ENCODE measurements at places on chromosomes 2 and 18. TPM values are rescaled to one million over a fixed set of nuclear protein-coding genes. Genes with fewer than 3 reads are reported as not detected.
A peak's percentile ranks its signal among the peaks of the same experiment; 100 is the strongest.

DNA sequence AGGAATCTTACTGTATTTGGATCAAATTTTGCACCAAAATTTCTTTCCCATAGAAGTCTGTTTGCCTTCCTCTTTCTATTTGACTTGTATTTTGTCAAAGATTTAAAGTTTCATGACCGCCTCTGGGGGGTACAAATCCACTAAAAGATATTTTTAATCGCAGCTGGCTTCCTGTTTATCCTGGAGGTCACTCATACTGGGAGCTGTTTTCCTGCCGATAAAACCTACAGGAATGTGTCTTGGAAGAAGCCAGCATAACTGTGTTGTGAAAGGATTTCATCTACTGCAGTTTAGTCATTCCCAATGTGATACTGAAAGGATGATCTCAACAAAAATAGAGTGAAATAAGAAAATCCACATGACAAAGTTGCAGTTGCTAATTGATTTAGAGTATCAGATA, 184.0 kb downstream of the RIT2 start:
- DNase-seq: peak; percentile 38

DNA sequence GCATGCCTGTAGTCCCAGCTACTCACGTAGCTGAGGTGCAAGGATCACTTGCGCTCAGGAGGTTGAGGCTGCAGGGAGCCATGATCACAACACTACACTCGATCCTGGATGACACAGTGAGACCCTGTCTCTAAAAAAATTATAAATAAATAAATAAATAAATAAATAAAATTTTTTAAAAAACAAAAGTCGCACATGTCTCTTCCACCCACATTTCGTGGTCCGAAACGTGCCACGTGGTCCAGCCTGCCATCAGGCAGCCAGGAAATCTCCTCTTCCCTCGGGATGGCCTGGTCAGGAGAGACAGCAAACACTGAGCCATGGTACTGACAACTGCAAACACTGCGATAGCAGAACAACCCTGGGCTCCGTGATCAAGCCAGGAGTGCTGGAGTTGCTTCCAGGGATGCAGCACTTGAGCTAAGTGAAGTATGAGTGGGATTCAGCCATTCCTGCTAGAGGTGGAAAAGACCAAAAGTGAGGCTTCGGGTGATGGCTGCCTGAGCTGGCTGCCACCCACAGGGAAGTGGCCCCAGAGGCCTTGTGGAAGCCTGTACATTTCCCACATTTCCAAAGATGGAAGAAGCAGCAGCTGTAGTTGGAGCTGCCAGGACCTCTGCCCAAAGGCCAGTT, 193.1 kb downstream of the SMAD2 start:
- DNase-seq: no peak

DNA sequence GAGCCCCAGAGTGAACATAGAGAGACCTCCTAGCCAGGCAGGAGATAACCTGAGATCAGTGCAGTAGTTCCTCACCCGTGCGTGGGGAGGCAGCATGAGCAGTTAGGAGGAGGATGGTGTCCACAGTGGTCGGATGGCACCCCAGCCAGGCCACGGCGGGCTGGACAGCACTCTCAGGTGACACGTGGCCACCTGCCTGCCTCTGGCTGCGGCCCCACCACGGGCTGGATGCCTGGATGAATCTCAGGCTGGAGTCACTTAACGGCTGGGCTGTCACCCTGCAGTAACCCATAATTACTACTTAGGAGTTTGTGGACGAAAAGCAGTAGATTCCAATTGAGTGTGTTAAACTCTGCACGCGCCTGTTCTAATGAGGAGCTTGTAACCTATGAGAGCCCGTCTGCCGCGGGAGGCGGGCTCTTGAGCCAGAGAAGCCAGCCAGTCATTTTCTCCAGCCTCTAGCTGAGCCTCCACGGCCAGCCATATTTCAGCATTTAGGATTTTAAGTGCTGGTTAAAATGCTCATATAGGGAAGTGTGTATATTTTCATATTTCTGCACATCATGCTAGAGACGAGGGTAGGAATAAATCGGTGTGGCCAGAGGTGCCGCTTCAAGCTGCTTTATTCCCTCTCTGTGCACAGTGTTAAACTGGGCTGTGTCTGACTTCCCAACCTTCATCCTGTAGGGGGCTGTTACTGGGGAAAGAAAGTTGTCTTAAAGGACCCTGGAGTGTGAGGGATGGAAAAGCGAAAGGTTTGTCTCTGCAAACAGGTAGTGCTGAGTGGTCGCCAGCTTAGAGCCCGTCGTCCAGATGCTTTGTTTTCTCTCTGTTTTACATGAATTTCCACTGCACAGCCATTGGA, 144.0 kb downstream of the GLI2 start:
- DNase-seq: no peak

GRCh38 chr18:77157312-77157711, 24.7 kb upstream of the MBP start:
- no peak for DNase-seq

DNA sequence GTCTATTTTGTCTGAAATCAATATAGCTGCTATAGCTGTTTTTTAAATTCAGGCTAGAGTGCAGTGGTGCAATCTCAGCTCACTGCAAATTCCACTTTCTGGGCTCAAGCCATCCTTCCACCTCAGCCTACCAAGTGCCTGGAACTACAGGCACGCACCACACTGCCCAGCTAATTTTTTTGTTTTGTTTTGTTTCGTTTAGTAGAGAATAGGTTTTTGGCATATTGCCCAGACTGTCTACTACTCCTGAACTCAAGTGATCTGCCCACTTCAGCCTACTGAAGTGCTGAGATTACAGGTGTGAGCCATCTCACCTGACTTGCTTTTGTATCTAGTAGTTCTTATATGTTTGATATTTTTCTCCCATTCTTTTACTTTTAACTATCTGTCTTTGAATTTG, 259.7 kb downstream of the CDH19 start:
- no peak for DNase-seq

- no peak for DNase-seq
Measured at GRCh38 chr2:242041816-242042215, 172.3 kb downstream of the RTP5 start.

- DNase-seq: peak; percentile 14
Measured at GRCh38 chr18:13831864-13832508, 8.0 kb downstream of the MC5R start.

- DNase-seq: no peak
Measured at GRCh38 chr2:159922563-159922962, 124.6 kb upstream of the CD302 start.

- DNase-seq: no peak
Measured at GRCh38 chr18:35267161-35267651, 22.8 kb downstream of the ZSCAN30 start.

GRCh38 chr2:152396763-152397162, 61.8 kb downstream of the FMNL2 start:
- no peak for DNase-seq

GRCh38 chr2:69205491-69205890, 181.5 kb downstream of the GFPT1 start:
- DNase-seq: no peak

- DNase-seq: no peak
Measured at GRCh38 chr2:156573710-156574109, 137.5 kb downstream of the GPD2 start.

DNA sequence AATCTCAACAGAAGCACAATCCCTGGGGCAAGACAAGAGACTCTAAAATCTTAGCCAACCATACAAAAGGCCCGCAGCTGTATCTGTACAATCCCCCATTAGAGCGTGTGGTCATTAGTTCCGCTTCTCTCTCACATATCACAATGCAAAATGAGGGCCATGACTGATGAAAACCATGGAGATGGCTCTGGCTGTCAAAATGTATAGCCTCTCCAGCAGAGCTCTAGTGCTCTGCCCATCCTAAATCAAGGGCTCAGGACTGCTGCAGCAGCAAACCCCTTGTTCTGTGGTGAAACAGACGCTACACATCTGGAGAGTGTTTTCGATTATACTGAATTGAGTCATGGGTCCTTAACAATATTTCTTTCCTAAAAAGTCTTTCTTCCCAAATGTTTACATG, 221.0 kb downstream of the PID1 start:
- no peak for DNase-seq

- DNase-seq: no peak
Measured at GRCh38 chr2:16625759-16626158, 39.9 kb downstream of the CYRIA start.

- DNase-seq: no peak
Measured at GRCh38 chr18:61336766-61337165, 3.5 kb downstream of the CDH20 start.

DNA sequence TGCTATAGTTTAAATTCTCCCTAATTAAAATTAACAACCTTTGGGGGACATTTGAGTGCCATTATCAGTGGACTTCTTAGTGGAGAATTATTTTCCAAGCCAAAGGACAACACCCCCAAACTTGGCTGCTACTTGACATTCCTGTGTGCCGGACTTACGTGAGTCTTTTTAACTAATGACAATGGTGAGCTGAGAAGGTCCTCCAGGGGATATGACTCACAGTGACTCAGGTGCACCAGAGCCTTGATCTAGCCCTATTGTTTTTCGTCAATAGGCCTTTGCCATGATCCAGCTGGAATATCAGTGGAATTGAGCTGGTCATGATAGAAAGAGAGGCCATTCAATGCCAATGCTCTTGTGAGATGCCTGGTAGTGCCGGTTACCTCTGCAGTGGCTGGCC, 118.1 kb upstream of the CXCR4 start:
- DNase-seq: peak; percentile 48

GRCh38 chr18:51391731-51392130, 194.2 kb upstream of the MEX3C start:
- DNase-seq: no peak

GRCh38 chr2:151052850-151053660, 208.6 kb downstream of the RBM43 start:
- no peak for DNase-seq

GRCh38 chr2:237686659-237687136, 59.3 kb downstream of the LRRFIP1 start:
- DNase-seq: no peak

- DNase-seq: no peak
Measured at GRCh38 chr2:239678666-239679296, 278.0 kb upstream of the HDAC4 start.

GRCh38 chr2:135689679-135690078, 52.0 kb upstream of the UBXN4 start:
- no peak for DNase-seq

- DNase-seq: no peak
Measured at GRCh38 chr2:46564811-46565241, 85.5 kb downstream of the TMEM247 start.

GRCh38 chr18:12599543-12599942, 58.4 kb downstream of the SPIRE1 start:
- no peak for DNase-seq

GRCh38 chr2:157283468-157283867, 26.0 kb downstream of the GALNT5 start:
- DNase-seq: no peak

DNA sequence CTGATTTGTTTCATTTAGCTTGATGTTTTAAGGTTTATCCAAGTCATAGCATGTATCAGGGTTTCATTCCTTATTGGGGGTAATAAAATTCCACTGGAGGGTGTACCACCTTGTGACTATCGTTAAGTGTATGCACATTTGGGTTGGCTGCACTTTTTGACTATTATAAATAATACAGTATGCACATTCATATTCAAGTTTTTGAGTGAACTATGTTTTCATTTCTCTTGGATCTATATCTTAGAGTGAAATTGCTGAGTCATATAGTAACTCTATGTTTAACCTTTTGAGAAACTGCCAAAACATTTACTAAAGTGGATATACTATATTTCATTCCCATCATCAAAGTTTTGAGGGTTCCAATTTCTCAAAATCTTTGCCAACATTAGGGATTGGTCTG, 952.7 kb downstream of the TDRD15 start:
- no peak for DNase-seq

DNA sequence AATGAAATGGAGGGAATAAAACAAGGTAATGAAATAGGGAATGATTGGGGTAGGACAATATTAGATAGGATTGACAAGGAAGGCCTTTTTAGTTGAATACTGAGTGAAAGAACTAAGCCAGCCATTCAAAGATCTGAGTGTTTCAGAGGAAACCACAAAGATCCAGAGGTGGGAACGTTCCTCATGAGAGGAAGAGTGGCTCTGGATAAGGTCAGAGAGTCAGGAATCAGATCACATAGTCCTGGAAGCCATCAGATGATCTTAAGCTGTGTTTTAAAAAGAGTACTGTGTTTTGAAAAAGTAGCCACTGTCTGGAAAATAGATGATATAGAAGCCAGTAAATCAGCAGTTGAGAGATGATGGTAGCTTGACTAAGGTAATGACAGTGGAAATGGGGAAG, 11.8 kb downstream of the TTLL4 start:
- DNase-seq: no peak

DNA sequence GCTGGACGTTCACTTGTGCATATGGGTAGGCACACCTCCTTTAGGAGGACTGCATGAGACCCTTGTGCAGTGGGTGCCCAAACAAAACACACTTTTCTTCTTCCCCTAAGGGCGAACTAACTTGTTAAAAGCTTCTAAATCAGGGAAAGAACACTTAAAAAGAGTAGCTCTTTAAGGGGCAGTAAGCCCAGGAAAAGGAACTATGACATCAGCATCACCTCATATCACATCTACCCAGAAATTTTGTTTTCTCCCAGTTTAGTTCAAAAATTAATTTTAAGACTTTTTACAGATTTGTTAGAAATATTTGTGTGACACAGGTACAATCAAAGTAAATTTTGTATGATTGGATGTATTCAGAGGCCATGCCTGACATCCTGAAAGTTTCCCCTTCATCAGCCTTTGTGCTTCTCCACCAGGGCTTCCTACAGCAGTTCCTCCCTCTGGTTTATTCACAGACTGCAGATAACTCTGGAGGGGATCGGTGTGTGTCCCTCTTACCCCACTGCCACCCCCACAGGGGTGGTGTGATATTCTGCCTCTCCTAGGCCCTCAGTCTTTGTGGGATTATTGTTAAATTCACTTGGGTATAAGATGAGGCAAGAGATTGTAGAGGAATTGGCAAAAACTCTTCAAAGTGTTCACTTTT, 27.6 kb downstream of the BCL2L11 start:
- DNase-seq: no peak

The MYCN gene
- not detected for total RNA-seq

The PSMA8 gene
- total RNA-seq: not detected

The POTEC gene
- 0.10 TPM for total RNA-seq

The DQX1 gene
- not detected for total RNA-seq

The CD8B2 gene
- total RNA-seq: not detected

The C2orf66 gene
- not detected for total RNA-seq

The FSHR gene
- not detected for total RNA-seq

The ANO7 gene
- total RNA-seq: 0.91 TPM

The ZNF804A gene
- 6.0 TPM for total RNA-seq

The SAG gene
- total RNA-seq: not detected

The DUSP2 gene
- 17.7 TPM for total RNA-seq

The SF3B6 gene
- 188 TPM for total RNA-seq

The ATP6V1C2 gene
- total RNA-seq: 0.04 TPM
